ENCODE measurements at places on chromosomes 7 and 10. TPM values are rescaled to one million over a fixed set of nuclear protein-coding genes. Genes with fewer than 3 reads are reported as not detected.

The ZNF862 gene
- 1.6 TPM for total RNA-seq

The CPN1 gene
- total RNA-seq, result not detected

The ANKRD2 gene
- total RNA-seq, result not detected

The KLLN gene
- total RNA-seq, result 0.62 TPM

The RSPH10B gene
- 5.9 TPM for total RNA-seq

The CUBN gene
- 1.8 TPM for total RNA-seq

The BTBD16 gene
- not detected for total RNA-seq

DNA sequence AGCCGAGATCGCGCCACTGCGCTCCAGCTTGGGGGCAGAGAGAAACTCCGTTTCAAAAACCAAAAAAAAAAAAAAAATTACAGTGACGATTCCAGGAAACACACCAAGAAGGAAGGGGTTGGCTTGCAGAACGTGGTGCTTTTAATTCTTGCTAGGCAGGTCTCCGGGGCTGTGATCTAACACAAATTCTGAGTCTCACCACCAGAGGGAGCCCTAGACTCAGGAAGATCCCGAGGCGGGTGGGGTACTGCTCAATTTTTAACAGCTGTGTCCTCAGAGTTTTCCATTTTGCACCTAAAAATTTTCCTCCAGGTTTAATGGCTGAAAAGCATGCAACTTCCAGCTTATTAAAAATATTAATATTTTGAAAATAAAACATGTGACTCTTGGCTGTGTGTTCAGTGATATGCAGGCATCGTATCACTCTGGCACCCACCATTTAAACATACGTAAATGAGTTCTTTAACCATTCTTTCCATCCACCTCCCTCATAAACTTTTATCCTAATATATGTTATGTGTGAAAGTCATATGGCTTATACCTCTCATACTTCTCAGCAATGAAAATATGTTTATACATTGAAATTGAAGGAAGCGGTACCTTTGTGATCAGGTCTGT, 26.5 kb upstream of the NUB1 start:
- peak; percentile 88 for DNase-seq

- no peak for DNase-seq
Observed at GRCh38 chr7:80711531-80711930, 73.1 kb downstream of the CD36 start.

DNA sequence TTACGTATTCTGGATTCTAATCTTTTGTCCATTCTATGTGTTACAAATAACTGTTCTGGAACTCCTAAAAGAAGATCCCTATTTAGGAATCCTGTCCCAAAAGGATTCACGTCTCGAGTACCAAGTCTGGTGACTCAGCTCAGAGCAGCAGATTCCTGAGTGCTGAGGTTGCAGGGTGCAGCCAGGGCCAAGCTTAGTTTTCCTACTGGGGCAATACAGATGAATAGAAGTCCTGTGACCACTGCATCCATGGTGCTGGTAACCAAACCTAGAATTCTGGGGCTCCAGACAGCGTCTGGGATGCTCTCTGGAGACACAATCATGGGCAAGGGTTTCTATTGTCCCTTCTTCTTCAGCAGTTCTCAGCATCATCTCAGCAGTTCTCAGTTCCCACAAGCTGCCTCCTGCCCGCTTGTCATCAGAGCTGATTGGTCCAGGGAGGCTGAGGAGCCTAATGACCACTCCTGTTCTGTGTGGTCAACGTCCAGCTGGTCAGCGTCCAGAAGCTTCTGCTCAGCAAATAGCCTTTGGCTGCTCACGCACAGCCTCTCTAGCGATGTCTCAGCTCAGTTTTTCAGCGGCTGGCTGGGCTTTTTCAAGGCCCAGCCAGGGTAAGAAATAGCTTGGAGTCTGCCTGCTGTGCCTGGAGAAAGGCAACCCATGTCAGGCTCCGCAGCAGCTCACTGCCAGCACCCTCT, 50.4 kb upstream of the C7orf33 start:
- DNase-seq, result no peak

GRCh38 chr7:44681645-44682044, 67.0 kb upstream of the ZMIZ2 start:
- no peak for DNase-seq

DNA sequence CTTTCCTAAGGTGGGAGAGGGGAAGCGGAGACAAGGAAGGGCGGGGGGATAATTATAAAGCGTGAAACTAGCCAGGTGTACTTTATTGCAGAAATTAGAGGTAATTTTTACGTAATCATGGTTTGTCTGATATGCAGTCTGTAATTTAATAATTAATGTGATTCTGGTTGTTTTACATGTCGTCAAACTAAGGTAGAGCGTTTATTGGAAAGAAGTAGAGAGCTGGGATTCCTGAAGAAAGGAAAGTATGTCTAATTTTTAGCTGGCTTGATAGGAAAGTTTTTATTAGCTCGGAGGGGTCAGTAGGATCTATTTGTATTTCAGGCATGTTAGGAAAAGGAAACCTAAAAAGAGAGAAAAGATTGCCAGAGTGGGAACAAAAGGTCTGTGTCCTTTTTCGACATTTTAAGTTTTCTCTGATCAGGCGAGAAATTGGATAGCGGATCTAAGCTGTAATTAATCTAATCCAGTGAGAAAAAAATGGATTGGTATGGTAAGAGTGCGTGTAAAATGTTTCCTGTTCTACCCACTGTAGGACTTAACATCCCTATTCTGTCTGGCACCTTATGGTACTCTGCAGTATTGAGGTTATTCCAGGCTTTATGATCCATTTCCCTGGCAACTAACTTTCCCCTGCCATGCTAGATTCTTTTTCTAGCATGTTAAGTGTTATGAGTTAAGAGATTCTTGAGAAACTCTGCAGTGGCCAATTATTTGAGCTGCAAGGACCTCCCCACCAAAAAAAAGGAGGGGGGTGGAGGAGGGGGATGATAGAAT, 1.4 kb downstream of the CELF2 start:
- DNase-seq, result no peak

DNA sequence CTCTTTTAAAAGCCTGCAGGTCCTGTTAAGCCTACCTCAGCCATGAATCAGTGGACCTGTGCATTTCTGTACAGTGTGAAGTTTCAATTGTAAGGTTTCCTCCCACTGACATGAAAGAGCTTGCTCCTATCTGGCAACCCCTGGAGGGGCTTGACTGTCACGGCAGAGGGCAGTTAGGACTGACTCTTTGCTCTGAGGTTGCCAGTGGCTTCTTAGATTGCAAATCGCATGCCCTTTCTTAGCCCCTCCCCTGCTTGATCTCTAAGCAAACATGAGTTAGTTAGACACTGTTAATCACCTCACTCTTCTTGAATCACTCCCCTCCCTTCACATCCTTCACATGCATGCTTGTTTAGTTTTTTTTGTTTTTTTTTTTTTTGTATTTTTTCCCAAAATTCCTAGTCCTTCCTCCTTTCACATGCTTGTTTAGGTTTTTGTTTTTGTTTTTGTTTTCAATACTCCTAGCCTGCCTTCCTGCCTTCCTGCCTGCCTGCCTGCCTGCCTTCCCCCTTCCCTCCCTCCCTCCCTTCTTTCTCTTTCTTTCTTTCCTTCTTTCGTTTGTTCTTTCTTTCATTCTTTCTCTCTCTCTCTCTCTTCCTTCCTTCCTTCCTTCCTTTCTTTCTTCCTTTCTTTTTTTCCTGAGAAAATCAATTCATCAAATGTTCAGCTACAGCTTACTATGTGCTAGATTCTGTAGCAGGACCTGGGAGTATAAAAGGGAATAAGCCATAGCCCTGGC, 6.0 kb upstream of the HIPK2 start:
- peak; percentile 54 for DNase-seq

GRCh38 chr10:131730771-131731497, 169.9 kb upstream of the PPP2R2D start:
- DNase-seq, result no peak

DNA sequence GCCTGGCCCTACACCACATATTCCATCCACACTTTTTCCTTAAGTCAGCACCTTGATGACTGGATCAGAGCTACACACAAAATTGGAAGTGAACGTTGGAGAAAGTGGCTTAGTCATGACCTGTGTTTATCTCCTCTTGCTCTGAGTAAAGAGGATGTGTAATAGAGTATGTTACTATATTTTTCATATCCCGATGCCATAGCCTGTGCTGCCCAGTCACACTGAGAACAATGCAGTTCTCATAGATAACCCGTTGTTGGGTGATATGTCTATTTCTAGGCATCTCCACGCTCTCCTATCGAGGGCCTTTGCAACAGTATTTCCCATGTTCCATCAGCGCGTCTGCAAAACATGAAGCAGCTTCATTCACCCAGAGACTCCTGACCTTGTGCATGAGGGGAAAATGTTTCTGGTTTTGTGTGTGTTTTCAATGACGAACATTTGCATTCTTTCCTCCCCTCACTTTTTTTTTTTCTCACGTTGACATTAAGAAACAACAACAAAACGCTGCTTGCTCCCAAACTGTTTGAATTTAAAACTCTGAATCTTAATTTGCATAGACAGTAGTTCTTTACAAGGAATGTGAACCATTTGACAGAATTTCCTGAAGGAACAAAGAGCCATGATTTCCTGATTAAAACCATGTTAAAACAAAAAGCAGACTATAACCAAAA, 43.4 kb downstream of the GRK5 start:
- DNase-seq, result no peak
